ENCODE measurements at places on chromosomes 1 and 21.
A peak's percentile ranks its signal among the peaks of the same experiment; 100 is the strongest.

DNA sequence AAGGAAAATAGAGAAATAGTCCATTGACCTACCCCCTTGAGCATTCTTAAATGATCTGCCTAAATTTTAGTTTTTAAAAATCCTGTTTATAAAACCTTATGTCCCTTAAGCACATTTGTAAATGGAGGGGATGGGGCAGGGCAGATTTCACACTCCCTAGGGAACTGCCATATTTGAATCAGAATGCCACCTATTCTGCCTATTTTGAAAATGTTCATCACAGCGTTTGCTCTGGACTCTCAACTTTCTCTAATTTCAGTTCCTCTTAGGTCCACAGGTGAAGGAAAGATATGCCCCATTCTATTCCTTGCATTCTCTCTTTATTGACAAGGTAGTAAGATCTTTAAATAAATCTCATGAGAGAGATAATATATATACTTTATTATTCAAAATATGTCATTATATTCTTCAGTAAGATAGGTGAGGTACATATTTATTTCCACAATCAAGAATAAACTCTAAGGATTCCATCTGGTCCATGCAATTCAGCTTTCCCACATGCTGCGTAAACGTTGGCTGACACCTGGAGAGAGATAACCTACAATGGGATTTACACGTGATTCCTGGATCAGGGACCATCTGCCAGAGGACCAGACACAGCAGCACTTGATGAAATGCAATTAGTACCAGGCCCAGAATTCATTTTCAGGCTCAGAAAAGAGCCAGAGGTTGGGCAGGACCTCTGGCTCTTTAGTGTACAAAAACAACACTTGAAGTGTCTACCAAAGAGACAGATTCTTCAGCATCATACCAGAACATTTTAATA, 1.2 kb upstream of the LPGAT1 start:
- peaks cover 4% of the 10 kb centered on the region for H3K36me3 ChIP-seq
- H3K4me1 ChIP-seq, result peaks cover 43% of the 10 kb centered on the region
- H3K27ac ChIP-seq, result no peak overlapping the region
- peaks cover 1% of the 10 kb centered on the region for H3K27me3 ChIP-seq
- H3K4me3 ChIP-seq, result peak overlapping the region; percentile 35

DNA sequence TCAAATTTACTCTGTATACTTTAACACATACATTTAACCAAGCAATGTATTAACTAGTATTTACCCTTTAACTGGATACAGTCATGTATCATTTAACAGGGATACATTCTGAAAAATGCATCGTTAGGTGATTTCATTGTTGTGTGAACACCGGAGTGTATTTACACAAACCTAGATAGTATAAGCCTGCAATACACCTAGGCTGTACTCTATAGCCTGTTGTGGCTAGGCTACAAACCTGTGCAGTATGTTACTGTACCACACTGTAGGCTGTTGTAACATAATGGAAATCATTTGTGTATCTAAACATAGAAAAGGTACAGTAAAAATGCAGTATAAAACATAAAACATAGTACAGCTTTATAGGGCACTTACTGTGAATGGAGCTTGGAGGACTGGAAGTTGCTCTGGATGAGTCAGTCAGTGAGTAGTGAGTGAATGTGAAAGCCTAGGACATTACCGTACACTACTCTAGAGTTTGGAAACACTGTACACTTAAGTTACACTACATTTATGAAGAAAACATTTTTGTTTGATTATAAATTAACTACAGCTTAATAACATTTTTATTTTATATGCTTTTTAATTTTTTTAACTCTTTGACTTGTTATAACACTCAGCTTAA, 21.3 kb downstream of the RGS4 start:
- H3K27ac ChIP-seq, result no peak overlapping the region
- no peak for DNase-seq

DNA sequence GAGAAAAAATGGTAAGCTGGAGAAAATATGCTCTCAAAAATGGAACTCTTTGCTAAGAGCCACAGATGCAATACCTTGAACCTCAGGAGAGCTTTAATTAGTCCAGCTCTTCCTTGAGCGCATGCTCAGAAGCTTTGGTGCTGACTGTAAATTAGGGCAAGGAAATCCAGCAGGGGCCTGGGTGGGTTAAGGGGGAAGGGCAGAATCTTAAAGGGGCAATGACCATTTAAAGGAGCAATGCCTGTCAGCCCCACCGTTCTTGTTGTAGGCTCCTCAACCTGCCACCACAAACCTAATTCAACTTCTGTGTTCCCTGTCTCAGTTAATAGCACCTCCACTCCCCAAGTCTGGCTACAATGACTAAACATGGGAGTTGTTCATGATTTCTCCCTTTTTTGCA, 6.8 kb upstream of the SLC22A15 start:
- no peak for DNase-seq
- peaks cover 4% of the 10 kb centered on the region for H3K4me1 ChIP-seq
- no peaks in the 10 kb centered on the region for H3K36me3 ChIP-seq
- no peak overlapping the region for H3K27ac ChIP-seq
- H3K4me3 ChIP-seq, result no peak overlapping the region

DNA sequence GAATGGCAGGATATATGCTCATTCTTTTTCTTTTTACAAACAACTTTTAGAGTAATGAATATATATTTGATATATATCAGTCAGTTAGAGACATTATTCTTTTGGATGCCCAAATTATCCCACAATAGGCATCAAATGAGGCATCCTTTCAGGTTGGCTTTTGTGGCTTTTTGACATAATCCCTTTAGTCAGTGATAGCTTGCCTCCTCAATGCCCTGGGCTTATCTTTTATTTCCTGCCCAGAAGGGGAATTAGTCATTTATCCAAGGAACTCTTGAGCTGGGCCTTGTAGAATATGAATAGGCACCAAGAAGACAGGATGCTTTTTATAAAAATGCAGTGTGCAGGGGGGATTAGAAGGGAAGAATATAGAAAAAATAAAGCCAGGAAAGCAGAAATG, 22.2 kb downstream of the EPHX4 start:
- no peaks in the 10 kb centered on the region for H3K36me3 ChIP-seq
- peaks cover 6% of the 10 kb centered on the region for H3K27me3 ChIP-seq
- no peak overlapping the region for H3K27ac ChIP-seq
- DNase-seq, result no peak
- no peak overlapping the region for H3K4me3 ChIP-seq

DNA sequence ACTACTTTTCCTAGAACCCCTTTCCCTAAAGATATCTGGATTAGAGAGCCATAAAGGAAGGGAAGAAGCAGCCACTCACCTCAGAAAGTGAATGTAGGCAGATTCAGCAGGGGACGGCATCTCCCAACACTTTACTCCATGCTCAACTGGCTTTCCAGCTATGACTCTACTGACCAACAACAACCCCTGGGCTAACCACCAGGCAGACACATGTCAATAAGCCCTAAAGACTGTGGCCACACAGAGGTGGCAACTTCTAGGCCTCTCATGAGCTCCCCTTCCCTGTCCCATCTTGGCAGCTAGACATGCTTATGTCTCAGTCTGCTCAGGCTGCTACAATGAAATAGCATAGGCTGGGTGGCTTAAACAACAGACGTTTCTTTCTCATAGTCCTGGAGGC, 214.0 kb upstream of the ZP4 start:
- H3K36me3 ChIP-seq, result no peaks in the 10 kb centered on the region
- no peak overlapping the region for H3K27ac ChIP-seq
- no peaks in the 10 kb centered on the region for H3K4me1 ChIP-seq

- no peak for DNase-seq
- H3K4me1 ChIP-seq, result no peaks in the 10 kb centered on the region
- no peaks in the 10 kb centered on the region for H3K27me3 ChIP-seq
- no peaks in the 10 kb centered on the region for H3K36me3 ChIP-seq
- no peak overlapping the region for H3K27ac ChIP-seq
- H3K4me3 ChIP-seq, result no peak overlapping the region
Observed at GRCh38 chr21:17759511-17760178, 59.5 kb downstream of the C21orf91 start.
